CD4-positive, alpha-beta T cell treated with Interferon gamma for 1 hour (primary cell): ENCODE measurements at places on chromosomes 4 and X.

DNA sequence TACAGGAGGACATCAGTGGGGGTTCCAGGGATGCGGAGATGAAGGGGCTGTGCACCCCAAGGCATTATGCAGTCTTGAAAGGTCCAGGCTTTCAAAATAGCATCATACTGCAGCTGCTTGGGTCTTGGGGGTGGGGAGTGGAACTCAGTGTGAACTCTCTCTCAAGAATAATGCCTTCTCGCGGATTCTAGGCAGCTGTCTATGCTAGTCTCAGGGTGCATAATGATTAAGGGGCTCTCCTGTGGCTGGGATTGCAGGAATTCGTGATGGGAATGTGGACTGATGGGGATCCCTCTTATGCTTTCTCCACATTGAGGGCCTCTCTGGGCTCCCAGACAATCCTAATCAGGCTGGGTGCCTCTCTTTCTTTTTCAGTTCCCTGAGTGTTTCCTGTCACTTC, 172.2 kb upstream of the ARHGAP24 start:
- DNase-seq, result no peak

GRCh38 chrX:43731086-43731485, 75.0 kb downstream of the MAOA start:
- DNase-seq, result no peak

- peak; percentile 41 for DNase-seq
Measured at GRCh38 chrX:134803551-134804183, 145.4 kb upstream of the PLAC1 start.

- no peak for DNase-seq
Measured at GRCh38 chrX:41952102-41952501, 28.7 kb upstream of the CASK start.

- DNase-seq, result peak; percentile 35
Measured at GRCh38 chr4:139144161-139144859, 32.7 kb downstream of the ELF2 start.

DNA sequence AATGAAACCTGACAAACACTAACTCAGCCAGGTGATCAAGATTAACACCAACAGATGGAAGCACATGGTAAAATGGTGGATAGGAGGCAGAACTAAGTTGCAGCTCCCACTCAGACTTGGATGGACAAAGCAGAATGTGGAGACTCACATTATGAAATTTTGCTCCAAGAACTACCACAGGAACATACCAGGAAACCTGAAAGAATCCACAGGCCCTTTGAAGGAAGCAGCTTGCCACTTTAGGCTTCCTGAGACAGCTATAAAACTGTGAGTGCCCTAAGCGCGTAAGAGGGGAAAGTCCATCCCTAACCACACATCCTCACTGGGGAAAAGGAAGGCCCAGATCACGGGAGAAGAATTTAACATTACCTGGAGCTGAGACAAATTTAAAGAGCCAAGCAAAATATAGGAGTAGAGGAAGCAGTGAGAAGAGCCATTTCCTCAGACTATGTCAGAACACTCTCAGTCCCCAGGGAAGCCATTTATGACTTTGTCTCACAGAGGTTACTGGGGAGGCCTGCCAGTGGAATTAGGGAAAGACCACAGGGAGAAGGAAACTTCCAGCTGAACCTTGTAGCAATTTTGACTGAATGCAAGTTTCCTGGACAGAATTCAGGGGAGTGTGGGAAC, 224.5 kb downstream of the TEX13C start:
- DNase-seq, result no peak

DNA sequence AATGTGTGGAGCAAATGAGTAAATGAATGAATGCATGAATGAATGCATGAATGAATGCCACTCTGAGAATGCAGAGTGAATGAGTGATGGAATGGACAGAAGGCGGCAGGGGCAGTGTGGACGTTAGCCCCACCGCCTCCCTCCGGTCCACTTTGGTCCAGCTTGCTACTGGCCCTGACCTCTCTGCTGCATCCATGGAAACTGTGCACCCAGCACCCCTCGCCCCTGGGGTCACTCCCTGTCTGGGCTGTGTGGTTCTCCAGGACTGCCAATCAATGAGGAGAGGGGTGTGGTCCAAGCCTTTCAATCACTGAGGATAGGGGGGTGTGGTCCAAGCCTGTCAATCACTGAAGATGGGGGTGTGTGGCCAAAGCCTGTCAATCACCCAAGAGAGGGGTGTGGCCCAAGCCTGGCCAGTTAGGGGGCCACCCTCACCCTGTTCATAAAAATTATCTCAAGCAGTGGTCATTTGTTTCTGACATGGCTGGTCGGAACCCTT, 39.2 kb upstream of the ASMTL start:
- DNase-seq, result peak; percentile 63

DNA sequence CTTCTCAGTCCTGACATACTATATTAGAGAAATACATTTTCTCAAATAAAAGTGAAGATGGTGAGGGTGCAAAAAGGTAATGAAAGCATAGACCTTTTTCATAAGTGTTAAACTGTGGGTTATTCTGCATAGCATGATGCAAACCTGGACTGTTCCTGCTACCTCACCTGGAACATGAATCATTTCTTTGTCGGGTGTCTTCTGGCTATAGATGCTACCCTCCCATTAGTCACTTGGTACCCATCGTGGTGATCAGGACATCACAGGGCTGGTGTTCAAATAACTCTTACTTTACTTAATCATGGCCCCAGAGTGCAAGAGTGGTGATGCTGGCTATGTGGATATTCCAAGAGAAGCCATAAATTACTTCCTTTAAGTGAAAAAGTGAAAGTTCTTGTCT, 264.7 kb upstream of the AGA start:
- no peak for DNase-seq

- DNase-seq, result no peak
Measured at GRCh38 chr4:102675141-102675540, 85.6 kb downstream of the MANBA start.

DNA sequence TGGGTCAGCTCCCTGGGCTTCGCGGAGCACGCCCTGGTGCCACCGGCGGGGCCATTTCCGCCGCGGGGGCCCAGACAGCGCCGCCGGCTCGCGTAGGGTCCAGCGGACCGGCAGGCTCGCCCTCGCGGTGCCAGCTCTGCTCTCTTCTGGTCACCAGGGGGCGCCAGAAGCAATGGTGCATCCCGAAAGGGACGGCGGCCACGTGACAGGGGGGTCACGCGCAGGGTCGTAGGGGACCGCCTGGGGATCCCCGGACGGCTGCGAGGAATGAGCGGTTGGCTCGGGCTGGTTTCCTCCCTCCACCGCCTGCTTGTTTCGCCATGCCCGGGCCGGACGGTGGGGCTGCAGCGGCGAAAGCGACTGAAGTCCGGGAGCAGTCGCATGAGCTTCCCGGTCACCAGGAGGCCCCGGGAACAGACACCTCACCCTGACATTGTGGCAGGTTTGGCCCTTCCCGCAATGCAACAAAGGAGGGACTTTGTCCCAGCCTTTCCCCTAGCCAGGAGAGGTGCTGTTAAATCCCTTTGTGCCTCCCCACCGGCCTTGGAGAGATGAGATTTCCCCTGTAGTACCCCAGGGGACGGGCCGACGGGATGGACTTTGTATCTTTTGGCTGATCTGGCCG, 15.8 kb downstream of the ZCCHC12 start:
- DNase-seq, result peak; percentile 58

GRCh38 chr4:161573836-161574235, 590.0 kb downstream of the FSTL5 start:
- DNase-seq, result no peak

DNA sequence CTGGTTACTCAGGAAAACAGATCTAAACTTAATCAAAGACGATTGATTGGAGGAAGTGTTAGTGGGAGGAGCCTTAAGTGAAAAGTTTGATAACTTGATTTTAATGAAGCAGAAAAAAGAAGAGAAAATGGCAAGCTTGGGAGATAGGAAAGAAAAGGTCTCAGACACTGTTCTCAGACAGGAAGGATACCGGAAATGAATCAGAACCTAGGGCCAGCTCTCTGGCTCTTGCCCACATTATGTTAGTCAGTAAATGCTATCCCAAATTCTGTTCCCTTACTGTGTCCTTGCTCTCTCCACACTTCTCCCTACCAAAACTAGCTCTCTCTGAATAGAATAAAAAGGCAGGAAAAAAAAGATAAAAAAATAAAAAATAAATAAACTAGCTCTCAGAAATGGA, 48.6 kb upstream of the TMEM164 start:
- no peak for DNase-seq

- no peak for DNase-seq
Measured at GRCh38 chrX:74422576-74423288, 1.4 kb downstream of the SLC16A2 start.
